ENCODE measurements at places on chromosomes 3 and 15.

GRCh38 chr15:56805466-56806147, 72.3 kb upstream of the ZNF280D start:
- DNase-seq = no peak

GRCh38 chr3:189214651-189215050, 42.9 kb downstream of the TPRG1 start:
- no peak for DNase-seq

DNA sequence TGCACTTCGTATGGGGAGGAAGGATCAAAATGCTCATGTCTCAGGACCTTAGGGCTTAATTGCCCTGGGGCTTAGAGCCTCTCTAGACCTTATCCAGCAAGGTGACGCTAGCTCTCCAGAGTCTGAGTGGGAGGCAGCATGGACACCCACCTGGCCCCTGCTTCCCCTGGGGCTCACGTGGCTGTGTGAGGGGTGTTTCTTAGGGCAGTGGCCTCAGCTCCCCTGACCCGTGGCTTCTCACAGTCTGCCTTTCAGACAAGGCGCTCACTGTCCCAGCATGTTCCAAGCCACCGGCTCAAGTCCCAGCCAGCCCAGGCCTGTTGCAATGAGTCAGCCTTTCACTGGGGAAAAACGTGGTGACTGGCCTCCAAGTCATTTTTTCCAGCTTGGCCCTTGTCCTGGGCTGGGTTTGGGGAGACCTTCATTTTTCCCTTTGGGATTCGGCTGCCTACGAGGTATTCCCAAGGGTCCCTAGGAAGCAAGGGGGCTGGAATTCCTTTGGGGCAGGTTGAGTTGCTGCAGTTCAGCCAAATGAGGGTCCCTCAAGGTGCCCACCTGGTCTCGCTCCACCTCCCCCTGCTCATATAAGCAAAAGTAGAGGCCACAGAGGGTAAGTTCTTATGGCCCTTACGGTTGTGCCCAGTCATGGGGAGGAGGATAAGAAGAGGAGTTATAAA, 15.7 kb downstream of the BHLHE40 start:
- no peak for DNase-seq

DNA sequence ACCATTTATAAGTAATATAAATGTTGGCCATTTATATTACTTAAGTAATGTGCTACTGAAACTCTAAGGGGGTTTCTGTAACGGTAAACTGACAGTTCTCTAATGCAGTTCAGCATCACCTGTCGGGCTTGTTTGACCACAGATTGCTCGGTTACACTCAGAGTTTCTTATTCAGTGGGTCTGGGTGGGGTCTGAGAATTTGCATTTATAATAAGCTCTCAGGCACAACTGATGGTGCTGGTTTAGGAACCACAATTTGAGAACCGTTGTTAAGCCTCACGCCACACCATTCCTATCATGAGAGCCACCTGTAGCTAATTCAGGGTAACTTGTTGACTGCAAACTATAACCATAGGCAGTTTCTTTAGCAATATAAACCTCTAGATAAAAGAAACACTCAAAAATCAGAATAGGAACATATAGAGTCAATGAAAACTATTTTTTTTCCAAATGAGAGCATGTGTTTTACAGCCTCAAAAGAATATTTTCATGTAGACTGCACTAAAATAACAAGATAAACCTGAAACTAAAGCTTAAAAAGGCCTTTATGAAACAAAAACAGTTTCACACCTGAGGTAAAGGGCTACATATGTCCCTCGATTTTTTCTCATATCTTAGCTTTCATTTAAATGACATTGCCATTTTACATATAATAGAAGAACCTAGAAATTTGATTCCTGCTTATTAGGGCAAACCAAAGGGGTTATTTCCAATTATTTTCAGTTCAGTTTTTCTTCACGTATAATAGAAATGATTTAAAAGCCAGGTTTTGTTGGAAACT, 604.8 kb downstream of the UNC13C start:
- DNase-seq = no peak

DNA sequence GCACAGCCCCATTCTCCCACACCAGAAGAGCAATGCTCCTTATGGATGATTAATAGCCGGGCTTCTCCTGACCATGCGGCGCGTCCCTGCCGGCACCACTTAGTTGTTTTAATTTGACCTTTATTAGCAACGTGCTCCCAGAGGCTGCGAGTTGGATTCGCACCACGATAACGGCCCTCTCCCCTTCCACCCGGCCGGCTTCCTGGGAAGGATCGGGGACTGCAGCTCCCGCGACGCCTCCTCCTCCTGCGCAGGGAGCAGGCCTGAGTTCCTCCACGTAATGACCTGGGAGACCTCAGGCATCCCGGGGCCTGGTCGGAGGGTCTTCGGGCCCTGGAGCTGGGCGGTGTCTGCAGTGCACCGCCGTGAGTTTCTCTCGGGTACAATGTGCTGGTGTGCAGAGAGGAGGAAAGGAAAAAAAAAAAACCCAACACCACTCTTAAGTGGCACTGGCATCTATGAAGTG, 243.3 kb upstream of the TOPAZ1 start:
- DNase-seq = no peak

DNA sequence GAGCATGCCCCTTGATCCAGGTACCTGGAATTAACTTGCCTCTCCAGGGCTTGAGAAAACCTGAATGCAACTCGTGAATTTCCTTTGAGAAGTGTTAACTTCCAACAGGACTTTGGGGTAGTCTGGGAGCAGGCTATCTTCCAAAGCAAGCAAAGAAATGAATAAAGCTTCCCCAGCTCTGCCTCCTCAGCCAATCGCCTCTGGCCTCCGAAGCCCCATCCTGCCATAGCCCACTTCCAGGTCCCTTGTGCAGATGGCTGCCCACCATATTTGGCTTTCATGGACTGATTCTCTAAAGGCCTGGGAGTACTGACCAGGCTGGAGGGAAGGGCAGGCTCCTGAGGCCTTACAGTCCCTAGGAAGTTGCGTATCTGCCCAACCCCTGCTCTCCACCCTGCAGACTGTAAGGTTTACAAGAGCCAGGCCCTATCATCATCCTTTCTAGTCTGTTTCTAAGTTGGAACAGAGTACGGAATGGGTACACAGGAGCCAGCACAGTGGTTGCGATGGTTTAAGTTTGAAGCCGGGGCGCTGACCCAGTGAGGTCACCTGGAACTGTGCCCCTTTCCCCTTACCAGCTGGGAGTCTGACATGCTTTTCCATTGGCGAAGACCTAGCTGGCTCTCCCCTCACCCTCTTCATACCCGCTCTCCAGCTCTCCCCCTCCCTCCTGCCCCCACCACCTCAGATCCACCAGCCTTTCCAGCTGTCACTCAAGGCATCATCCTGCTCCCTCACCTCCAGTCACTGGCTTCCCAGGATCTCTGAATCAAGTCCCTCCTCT, 1.1 kb upstream of the PML start:
- DNase-seq = no peak

DNA sequence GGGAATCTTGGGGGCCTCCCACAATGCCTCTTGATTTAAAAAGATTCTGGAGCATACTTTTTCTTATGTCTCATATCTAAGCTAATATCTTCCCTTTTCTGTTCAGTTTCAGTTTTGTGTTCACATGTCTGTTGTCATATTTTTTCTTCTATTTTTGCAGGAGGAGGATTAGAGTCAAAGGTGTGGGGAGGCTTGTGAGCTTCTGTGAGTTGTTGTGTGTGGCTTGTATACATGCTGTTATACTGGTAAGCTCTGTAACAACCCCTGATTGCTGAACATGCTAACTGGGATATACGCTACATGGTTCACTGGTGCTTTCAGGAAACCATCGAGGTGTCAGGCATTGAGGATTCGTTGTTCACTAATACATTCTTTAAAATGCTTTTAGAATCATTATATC, 83.5 kb downstream of the SLC25A26 start:
- no peak for DNase-seq

DNA sequence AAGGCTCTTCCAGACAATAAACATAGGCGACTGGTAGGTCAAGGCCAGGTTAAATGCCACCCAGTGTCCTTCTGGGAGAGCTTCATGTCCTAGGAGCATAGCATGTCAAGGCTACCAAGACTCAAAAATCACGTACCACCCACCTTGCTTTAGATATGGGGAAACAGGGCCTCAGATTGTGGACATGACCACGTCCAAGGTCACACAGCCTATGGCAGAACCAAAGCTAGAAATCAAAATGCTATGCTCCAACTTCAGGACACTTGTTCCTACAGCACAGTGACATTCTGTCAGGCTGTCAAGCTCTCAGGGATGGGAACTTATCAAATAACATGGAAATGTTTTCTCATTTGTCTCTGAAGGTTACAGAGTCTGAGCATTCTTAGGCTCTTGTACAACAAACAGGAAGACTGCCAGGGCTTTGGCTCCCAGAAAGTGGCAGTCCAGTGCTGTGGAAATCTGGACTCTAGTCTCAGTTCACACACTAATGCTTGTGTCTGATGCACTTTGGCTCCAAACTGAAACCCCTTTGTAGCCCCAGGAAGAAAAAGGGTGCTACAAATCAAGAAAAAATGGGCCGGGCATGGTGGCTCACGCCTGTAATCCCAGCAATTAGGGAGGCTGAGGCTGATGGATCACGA, 170.4 kb upstream of the LPP start:
- no peak for DNase-seq
